ENCODE measurements at places on chromosomes 7 and 10.

- peak; percentile 66 for DNase-seq
Measured at GRCh38 chr10:775245-776075, 86.0 kb upstream of the DIP2C start.

- peak; percentile 58 for DNase-seq
Measured at GRCh38 chr10:6163364-6164270, 39.1 kb upstream of the PFKFB3 start.

- no peak for DNase-seq
Measured at GRCh38 chr10:63164166-63164623, 31.1 kb downstream of the NRBF2 start.

- DNase-seq, result no peak
Measured at GRCh38 chr10:81027223-81027622, 489.5 kb downstream of the SH2D4B start.

- no peak for DNase-seq
Measured at GRCh38 chr7:112749775-112750174, 40.4 kb downstream of the TMEM168 start.

GRCh38 chr10:18079665-18080295 lies 60.4 kb upstream of the CACNB2 start:
- no peak for DNase-seq

DNA sequence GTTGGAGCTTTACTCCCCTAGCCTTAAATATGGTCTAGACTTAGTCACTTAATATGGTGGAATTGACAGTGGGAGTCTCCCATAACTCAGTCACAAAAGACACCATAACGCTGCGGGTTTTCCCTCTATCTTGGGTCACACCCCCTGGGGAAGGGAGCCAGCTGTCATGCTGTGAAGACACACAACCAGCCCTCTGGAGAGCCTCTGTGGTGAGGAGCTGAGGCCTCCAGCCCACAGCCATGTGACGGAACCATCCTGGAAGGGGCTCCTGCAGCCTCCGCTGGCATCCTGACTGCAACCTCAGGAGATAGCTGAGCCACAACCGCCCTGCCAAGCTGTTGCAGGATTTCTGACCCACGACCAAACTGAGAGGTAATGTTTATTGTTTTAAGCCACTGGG lies 37.9 kb downstream of the PAXIP1 start:
- no peak for DNase-seq

DNA sequence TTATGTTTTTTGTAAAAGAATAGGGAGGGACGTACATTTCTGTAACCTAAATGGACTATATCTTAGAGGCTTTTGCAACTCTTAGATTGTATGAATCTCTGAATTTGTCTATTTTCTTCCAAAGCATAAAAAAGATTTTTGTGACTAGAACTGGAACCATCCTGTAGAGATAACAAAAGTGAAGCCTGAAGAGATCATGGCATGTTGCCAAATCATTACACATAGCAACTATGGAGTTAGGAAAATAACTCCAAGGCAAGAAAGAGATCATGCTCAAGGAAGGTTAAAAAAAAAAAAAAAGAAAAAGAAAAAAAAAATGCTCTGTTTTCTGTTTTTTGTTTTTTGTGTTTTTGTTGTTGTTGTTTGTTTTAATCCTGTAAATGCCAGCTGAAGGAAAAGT lies 567.7 kb upstream of the ZWINT start:
- DNase-seq, result no peak

GRCh38 chr10:47261121-47261520 lies 38.9 kb upstream of the GDF10 start:
- no peak for DNase-seq

GRCh38 chr7:95425694-95426093 lies 9.1 kb downstream of the PON2 start:
- no peak for DNase-seq

DNA sequence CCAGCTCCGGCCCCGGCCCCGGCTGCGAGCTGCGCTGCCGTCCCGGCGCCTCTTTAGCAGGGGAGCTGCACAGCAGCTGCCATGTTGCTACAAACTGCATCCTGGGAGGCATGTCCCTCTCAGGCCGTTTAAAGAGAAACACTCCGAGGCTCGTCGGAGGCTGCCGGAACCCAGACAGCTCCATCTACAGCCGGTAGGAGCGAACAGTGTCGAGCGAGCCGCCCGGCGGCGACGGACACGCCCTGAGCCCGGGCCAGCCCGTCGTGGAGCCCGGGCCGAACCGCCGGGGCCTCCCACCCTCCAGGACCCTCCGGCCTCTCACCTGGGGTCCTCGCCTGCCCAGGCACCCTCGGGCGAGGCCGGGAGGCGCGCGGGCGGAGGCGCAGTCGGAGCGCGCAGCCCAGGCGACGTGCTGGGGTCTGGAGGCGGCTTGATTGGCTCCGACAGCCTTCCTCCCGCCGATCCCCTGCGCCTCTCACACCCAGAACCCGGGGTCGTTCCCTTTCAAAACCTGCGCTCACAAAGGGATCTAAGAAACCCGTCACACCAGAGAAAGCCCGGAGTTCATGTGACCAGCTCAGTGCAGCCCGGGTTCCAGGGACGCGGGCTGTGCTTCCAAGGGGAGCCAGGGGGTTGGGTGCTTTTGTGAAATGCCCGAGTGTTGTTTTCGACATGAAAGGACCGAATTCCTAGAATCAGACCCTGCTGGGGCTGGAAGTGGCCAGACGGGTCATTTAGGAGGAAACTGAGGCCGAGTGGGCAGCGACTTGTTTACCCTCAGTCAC lies at the start of gene ZNF777:
ZNF777 (minus strand) TSS at position 570 of the 785 bp plus-strand sequence. CDS start 5,040 bp downstream, outside the sequence.
- DNase-seq, result peak; percentile 75

GRCh38 chr7:136353287-136353686 lies 376.1 kb upstream of the MTPN start:
- DNase-seq, result no peak

- DNase-seq, result no peak
Measured at GRCh38 chr7:51313738-51314425, 2.7 kb downstream of the COBL start.

DNA sequence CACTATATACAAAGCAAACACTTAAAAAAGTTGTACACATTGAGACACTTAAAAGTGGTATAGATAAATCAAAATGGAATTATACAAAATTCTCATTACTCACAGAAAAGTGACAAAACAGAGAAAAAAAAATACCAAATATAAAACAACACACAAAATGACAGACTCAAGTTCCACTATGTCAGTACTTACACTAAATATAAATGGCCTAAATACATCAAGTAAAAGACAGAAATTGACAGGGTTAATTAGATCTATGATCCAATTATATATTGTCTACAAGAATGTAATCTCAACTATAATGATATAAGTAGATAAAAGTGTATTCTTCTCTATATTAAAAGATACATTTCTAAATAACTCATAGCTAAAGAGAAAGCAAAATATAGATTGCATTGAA lies 401.6 kb upstream of the PFKP start:
- DNase-seq, result no peak

GRCh38 chr10:132654708-132655661 lies 117.4 kb downstream of the INPP5A start:
- DNase-seq, result peak; percentile 17

DNA sequence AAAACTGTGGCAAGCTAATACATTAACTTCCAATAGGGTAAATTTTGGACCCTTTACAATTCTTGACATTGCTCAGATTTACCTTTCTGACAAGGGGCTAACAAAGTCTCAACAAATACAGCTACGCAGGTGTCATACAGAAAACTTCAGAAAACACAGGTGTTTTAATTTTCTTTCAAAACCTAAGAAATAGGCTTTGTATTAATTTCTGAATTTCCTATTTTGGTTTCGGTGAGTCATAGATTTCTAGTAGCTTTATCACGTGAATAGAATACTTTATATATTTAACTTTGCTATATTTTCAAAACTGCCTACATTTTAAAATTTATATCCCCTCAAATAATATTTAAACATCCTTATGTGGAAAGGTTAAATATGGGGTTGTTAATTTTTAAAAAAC lies 215.3 kb downstream of the DGKB start:
- no peak for DNase-seq

- no peak for DNase-seq
Measured at GRCh38 chr10:110505130-110505770, 7.5 kb downstream of the DUSP5 start.

- no peak for DNase-seq
Measured at GRCh38 chr10:118730756-118731456, 23.9 kb downstream of the CACUL1 start.

GRCh38 chr7:25804154-25804553 lies 347.8 kb upstream of the NFE2L3 start:
- DNase-seq, result no peak

GRCh38 chr10:103706047-103706446 lies 149.3 kb downstream of the SH3PXD2A start:
- no peak for DNase-seq

GRCh38 chr10:4561296-4561695 lies 264.7 kb upstream of the AKR1E2 start:
- DNase-seq, result no peak

GRCh38 chr10:28722065-28722803 lies 44.9 kb downstream of the BAMBI start:
- DNase-seq, result no peak

DNA sequence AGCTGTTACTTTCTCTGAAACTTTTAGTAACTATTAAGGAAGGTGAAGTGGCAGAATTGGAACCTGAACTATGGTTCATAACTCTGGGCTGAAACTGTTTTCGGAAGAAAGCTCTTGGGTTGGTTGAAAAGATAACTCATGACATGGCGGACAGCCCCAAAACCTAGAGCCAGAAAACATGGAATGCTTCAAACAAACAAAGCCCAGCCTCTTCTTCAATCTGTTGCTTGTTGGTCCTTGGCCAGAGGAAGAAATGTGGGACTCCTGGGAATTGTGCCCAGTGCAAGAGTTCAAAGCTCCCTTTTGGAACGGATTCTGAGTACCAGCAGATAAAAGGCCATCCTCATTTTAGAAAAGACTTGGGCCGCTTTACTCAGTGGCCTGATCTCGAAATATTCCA lies 52.9 kb upstream of the CACNB2 start:
- DNase-seq, result no peak

GRCh38 chr7:135620980-135621850 lies 41.1 kb upstream of the STMP1 start:
- peak; percentile 57 for DNase-seq

- no peak for DNase-seq
Measured at GRCh38 chr10:11204351-11204942, 186.8 kb downstream of the CELF2 start.

DNA sequence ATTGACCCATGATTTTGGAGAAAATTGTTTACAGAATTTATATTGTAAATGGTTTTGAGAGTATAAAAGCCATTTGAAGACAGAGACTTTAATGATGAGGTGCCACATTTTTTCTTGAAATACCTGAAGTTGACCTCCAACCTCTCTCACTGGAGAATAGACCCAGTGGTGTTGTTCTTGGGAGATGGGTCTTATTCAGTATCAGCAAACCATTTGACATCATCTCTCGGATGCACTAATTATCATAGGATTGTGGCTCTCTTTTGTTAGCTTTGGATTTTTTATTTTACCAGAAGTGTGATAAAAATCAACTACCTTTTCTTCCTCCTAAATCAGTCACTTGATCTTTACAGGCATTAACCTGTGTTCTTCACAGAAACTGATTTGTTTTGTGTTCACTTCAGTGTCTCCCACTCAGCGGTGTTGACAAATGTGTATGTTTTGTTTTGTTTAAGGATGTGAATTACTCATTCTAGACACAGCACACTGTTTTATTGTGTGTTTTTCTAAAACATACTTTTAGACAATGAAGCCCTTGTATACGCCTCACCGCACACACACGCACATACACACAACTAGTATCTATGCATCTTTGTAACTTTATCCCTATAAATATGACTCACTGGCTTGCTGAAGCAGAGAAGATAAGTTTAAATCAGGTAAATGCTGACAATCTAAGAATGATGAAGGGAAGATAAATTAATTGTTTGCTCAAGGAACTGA lies 455.6 kb downstream of the INHBA start:
- peak; percentile 70 for DNase-seq

GRCh38 chr7:71517940-71518699 lies 386.2 kb downstream of the GALNT17 start:
- no peak for DNase-seq

DNA sequence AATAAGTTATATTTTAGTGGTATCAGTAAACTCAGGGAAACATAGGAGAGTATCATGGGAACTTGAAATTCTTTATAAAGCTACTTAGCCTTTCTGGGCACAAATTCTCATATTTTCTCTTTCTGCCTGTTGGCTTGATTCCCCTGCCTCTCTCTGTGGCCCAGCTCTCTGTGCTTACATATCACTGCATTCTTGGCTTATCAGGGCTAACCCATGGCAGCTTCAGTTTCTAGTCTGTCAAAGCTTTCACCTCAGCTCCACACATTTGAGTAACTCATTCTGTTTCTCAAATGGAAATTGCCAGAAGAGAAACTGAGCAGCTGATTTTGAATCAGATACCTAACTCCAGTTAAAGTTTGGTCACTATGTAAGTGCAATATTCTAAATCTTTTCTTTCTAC lies 713.1 kb downstream of the DNAJB9 start:
- DNase-seq, result no peak

GRCh38 chr7:29527505-29528108 lies 36.0 kb upstream of the PRR15 start:
- no peak for DNase-seq

DNA sequence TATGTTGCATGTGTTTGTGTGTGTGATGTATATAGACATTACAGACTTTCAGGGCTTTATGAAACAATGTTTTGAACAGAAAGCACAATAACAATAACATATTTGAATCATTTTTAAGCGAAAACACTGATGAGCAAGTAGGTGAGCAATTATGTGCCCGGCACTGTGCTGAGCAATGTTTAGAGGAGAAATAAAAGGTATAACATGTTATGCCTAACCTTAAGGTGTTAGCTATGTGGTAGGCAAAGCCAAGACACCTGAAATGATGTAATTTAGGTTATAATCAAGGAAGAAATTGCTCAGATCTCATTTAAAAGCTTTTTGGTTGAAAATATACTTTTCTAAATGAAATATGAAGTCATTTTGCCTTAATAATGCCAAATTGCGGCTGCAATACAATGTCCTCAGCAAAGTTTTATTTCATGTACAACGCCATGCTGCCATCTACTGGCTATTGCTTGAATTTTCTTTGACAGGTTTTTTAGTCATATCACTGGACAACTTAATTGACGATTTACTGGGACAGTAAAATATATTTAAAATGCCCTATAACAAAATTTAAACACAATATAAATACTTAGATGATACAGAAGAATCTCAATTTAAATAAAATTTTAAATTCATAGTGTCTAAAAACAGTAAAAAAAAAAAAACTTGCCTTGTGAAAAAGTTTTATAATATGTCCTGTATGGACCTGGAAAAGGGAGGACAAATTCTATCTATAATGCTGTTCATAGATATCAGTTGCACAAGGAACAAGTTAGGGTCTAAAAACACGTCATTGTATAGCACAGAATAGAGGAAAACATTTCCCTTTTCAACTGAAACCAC lies 131.1 kb upstream of the CDK1 start:
- DNase-seq, result peak; percentile 28

DNA sequence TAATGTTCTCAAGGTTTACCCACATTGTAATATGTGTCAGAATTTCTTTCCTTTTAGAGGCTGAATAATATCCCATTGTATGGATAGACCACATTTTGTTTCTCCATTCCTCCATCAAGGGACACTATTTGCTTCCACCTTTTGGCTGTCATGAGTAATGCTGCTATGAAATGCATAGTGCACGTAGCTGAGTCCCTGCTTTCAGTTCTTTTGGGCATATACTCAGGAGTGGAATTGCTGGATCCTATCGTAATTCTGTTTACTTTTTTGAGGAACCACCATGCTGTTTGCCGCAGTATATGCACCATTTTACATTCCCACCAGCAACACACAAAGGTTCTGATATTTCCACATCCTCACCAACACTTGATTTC lies 60.0 kb downstream of the PRF1 start:
- DNase-seq, result no peak

Data from RCC 7860 (cell line).